ENCODE measurements at places on chromosomes 7 and 10. TPM values are rescaled to one million over a fixed set of nuclear protein-coding genes. Genes with fewer than 3 reads are reported as not detected.

The NRCAM gene
- total RNA-seq = 0.83 TPM

DNA sequence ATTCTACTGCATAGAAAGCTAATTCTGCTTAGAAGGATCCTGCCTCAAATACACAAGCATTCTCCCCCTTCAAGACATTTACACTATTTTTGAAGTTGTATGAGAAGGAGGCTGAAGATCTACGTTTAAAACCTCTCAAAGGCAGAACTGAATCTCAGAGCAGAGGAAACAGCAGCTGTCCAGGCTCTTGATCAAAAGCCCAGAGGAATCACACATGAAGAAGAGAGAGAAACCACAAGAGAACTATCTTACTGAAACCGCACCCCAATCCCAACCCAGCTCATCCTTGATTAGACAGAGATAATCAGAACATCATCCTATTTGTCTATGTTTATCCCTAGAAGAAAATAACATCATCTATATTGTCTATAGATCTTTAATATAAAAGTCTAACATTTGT is 2.2 kb upstream of the DNAJC1 start:
- no peak for DNase-seq
- H3K27ac ChIP-seq = no peak overlapping the region
- H3K27me3 ChIP-seq = no peaks in the 10 kb centered on the region
- H3K4me3 ChIP-seq = no peak overlapping the region

DNA sequence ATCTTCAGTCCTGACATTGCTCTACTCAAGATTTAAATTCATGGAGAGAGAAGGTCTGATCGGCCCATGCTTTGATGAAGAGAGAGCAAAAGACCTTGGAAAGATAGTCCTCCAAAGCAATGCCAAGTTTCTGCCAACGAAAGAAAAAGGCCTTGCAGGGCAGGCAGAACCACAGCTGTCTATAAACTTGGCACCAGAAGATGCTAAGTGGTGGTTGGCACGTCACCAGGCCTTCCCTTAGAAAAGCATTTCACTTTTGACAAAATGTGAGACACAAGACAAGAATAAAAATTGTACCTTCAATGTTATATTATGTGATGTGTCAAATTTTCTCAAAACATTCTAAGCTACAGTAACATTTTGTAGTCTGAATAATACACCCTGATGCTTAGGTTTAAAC is 42.0 kb upstream of the FGFR2 start:
- H3K4me3 ChIP-seq = no peak overlapping the region
- DNase-seq = no peak
- no peaks in the 10 kb centered on the region for H3K4me1 ChIP-seq
- no peaks in the 10 kb centered on the region for H3K27me3 ChIP-seq
- H3K27ac ChIP-seq = no peak overlapping the region

DNA sequence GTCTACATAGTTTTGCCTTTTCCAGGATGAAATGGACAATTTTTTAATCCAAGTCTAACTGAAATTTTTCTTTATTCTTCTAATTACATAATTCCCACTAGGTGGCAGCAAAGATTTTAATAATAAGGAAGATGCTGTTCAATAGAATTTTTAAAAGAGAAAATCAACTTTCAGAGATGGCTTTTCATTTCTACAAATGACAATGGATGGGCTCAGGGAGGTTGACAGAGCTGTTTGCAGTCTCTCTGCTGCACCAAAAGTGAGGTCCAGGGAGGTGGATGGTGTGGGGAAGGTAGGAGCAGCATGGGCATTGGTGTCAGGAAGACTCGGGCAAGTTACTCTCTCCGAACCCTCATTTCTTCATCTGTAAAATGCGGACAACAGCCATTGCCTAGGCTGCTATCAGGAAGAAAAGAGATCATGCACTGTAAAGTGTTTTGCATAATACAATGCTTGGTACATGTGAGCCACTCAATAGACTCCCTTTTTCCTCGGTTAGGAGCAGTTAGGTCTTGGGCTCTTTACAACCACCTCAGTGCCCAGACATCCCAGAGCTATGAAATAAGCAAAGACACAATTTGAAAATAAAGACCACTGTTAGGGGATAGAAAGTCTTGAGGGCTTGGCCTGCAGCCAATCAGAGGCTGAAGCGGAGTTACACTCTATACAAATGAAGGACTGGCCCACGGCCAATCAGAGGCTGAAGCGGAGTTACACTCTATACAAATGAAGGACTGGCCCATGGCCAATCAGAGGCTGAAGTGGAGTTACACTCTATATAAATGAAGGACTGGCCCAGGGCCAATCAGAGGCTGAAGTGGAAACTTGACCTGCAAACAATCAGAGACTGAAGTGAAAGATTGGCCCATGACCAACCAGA is 107.1 kb downstream of the ABLIM1 start:
- DNase-seq = peak; percentile 47
- no peak overlapping the region for H3K27ac ChIP-seq
- H3K27me3 ChIP-seq = peaks cover 8% of the 10 kb centered on the region
- H3K4me3 ChIP-seq = peak overlapping the region; percentile 16
- no peaks in the 10 kb centered on the region for H3K36me3 ChIP-seq

The TMEM176A gene
- total RNA-seq = not detected

The CLRN3 gene
- total RNA-seq = not detected

The NPFFR1 gene
- total RNA-seq = not detected

The ZNF239 gene
- total RNA-seq = 12.7 TPM

GRCh38 chr10:22460101-22460500 is 114.8 kb downstream of the SPAG6 start:
- no peaks in the 10 kb centered on the region for H3K36me3 ChIP-seq
- peaks cover 15% of the 10 kb centered on the region for H3K27me3 ChIP-seq
- no peak overlapping the region for H3K4me3 ChIP-seq
- no peak for DNase-seq
- H3K27ac ChIP-seq = no peak overlapping the region

- no peaks in the 10 kb centered on the region for H3K27me3 ChIP-seq
- no peak overlapping the region for H3K27ac ChIP-seq
- DNase-seq = no peak
- peaks cover 12% of the 10 kb centered on the region for H3K36me3 ChIP-seq
- H3K4me1 ChIP-seq = peaks cover 2% of the 10 kb centered on the region
- no peak overlapping the region for H3K4me3 ChIP-seq
These were observed 58.5 kb downstream of the ATAD1 start for GRCh38 chr10:87759551-87759950.

- H3K4me3 ChIP-seq = no peak overlapping the region
- no peaks in the 10 kb centered on the region for H3K27me3 ChIP-seq
- H3K36me3 ChIP-seq = no peaks in the 10 kb centered on the region
- DNase-seq = no peak
- H3K27ac ChIP-seq = no peak overlapping the region
These were observed 82.5 kb upstream of the MYO3A start for GRCh38 chr10:25851548-25851947.

GRCh38 chr7:24630596-24630995 is 57.3 kb downstream of the PALS2 start:
- no peak overlapping the region for H3K4me3 ChIP-seq
- no peaks in the 10 kb centered on the region for H3K27me3 ChIP-seq
- H3K36me3 ChIP-seq = no peaks in the 10 kb centered on the region
- no peaks in the 10 kb centered on the region for H3K4me1 ChIP-seq

The KCNH2 gene
- 0.56 TPM for total RNA-seq

DNA sequence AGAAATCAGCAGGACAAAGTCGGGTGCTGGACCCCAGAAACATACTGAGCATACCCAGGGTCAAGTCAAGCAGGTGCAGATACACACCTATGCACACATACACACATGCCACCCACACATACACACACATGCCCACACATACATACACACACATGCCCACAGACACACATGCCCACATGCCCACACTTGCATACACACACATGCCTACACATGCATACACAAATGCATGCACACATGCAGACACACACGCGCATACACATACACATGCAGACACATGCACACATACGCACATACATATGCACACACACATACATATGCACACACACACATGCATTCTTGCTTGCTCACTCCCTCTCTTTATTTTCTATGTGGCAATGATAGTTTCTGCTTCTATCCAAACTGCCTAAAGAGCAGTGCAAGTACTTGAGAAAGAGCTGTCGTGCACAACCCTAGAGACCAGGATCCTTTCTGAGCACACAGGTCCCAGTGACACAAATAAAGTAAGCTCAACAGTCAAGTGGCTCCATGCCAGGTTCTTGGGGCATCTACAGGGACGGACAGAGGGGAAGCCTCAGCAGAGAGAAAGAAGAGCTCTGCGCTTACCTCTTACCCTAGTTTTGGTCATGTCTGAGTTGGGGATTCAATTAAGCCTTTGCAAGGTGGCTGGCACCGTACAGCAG is 83.7 kb downstream of the EBF3 start:
- H3K4me3 ChIP-seq = no peak overlapping the region
- no peak for DNase-seq
- 0 out of 2 replicates have a peak, but pooled peaks cover 1% of the 10 kb centered on the region for H3K36me3 ChIP-seq
- H3K4me1 ChIP-seq = no peaks in the 10 kb centered on the region

GRCh38 chr10:11930312-11930978 is 107.3 kb downstream of the PROSER2 start:
- peaks cover 47% of the 10 kb centered on the region for H3K36me3 ChIP-seq
- no peak overlapping the region for H3K27ac ChIP-seq
- no peak for DNase-seq
- H3K4me1 ChIP-seq = no peaks in the 10 kb centered on the region
- H3K4me3 ChIP-seq = no peak overlapping the region
- no peaks in the 10 kb centered on the region for H3K27me3 ChIP-seq

DNA sequence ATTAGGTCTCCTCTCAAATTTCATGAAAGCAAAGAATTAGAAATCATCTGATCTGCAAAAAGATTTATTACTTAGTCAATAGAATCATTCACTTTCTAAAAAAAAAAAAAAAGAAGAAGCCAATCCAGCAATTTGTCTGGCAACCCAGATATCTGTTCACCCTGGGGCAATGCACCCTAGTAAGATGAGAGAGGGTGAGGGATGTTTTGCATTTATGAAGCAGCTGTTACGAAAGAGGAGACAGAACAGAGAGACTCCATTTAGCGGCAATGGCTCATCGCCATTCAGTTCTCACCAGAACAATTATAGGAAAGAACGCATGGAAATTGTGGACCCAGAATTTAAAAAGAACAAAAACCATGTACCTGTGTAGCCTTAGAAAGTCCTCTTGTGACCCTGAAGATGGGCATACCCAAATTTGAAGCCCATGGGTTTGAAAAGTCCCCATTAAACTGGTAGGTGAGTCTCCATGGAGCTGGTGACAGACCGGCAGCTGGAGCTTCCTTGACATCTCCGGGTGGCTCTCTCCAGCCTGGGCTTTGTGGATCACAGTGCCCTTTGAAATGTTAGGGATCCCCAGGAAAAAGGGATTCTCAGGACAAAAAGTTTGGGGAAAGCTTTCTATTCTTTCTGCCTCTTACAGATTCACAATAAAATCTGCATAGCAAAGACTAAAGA is 45.5 kb upstream of the CCDC3 start:
- H3K4me1 ChIP-seq = no peaks in the 10 kb centered on the region
- no peaks in the 10 kb centered on the region for H3K36me3 ChIP-seq
- no peak for DNase-seq
- H3K27me3 ChIP-seq = peaks cover 22% of the 10 kb centered on the region
- H3K27ac ChIP-seq = no peak overlapping the region
- no peak overlapping the region for H3K4me3 ChIP-seq

Measured in IMR-90 (cell line).